Karpas-422 (cell line): ENCODE measurements at places on chromosomes 3 and 15.

DNA sequence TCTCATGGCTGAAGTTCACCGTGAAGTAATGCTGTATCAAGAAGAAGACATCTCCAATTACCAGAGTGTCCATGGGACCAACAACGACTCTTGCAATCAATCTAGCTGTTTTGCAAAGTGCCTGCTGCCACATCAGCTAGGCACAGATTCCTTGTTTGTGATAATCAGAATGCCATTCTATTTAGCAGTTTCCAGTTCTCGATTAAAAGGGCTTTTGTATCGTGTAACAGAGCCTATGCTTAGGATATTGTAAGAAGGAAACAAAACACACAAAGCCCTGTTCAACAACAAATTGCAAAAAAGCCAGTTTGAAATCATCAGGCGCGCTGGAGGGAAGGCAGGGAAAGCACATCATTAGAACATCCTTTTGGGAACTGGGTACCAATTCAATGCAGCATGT lies 26.1 kb downstream of the RASGRF1 start:
- no peak for DNase-seq

DNA sequence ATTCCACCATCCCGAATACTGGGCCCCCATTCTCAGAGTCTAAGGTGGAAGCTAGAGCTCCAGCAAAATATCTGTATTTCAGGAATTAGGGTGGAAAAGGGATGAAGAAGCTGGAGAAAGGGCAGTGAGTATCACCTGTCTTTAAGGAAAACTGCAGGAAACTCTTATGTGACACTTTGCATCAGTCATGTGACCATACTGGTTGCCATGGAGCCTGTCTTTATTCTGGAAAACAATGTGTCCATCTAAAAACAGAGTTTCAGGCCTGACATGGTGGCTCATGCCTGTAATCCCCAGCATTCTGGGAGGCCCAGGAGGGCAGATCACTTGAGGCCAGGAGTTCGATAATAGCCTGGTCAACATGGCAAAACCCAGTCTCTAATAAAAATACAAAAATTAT lies 52.9 kb upstream of the FSIP1 start:
- DNase-seq: no peak

DNA sequence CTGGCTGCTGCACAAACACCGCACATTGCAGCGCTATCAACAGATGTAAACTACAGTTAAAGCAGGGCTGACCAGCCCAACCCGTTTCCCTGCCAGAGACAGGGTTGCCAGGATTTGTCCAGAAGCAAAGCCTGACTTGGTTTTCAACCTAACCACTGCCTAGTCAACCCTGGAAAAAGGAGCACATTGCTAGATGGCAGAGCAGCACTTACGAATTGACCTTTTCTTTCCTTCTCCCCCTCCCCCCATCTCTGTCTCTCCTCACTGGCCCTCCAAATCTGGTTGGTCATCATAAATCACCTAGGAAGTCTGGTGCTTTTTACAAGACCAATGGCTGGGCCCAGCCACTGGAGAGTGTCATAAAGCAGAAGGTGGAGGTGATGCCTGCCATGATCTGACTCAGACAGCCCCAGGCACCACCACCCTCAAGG lies 51.3 kb downstream of the ABCC5 start:
- no peak for DNase-seq

- DNase-seq: no peak
Measured at GRCh38 chr3:152011812-152012735, 138.6 kb downstream of the SUCNR1 start.

GRCh38 chr3:194861375-194861774 lies 175.7 kb downstream of the FAM43A start:
- peak; percentile 57 for DNase-seq

- DNase-seq: no peak
Measured at GRCh38 chr15:96333131-96334016, 2.9 kb downstream of the NR2F2 start.

GRCh38 chr3:50450209-50450921 lies 53.1 kb downstream of the CACNA2D2 start:
- DNase-seq: no peak

DNA sequence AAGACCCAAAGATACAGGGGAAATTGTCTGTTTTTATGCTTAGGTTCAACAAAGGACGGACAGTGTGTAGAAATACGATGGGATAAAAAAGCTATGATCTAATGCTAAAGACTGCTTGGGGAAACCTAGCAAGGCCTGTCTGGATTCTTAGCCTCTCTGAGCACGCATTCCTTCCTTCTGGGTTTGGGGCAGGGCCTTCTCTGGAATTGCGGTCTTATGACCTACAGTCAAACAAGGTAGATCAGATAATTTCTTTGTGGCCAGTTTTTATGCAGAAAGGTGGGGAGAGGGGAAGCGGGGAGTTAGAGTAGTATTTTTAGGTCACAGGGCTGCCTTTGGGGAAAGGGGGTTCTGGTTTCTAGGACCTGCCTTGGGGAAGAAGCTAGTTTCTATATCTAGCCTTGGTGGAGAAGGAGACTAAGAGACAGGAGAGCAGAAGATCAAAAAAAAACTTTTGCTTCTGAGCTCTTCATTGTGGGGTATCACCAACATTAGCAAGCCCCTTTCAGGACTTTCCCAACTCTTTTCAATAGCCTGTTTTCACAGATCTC lies 39.1 kb upstream of the LIPC start:
- DNase-seq: no peak

- peak; percentile 69 for DNase-seq
Measured at GRCh38 chr3:71511446-71511845, 72.1 kb downstream of the FOXP1 start.

- DNase-seq: peak; percentile 45
Measured at GRCh38 chr15:60396958-60397771, 621 bp downstream of the ANXA2 start.

DNA sequence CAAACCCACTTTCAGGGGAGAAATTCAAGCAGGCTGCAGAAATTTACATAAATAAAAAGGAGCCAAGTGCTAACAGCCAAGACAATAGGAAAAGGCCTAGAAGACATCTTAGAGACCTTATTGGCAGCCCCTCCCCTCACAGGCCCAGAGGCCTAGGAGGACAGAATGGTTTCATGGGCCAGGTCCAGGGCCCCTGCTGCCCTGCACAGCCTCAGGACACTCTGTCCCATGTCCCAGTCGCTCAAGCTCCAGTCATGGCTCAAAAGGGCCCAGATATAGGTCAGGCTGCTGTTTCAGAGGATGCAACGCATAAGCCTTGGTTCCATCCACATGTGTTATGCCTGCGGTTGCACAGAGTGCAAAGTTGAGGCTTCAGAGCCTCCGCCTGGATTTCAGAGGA lies 55.8 kb downstream of the SLC41A3 start:
- no peak for DNase-seq

DNA sequence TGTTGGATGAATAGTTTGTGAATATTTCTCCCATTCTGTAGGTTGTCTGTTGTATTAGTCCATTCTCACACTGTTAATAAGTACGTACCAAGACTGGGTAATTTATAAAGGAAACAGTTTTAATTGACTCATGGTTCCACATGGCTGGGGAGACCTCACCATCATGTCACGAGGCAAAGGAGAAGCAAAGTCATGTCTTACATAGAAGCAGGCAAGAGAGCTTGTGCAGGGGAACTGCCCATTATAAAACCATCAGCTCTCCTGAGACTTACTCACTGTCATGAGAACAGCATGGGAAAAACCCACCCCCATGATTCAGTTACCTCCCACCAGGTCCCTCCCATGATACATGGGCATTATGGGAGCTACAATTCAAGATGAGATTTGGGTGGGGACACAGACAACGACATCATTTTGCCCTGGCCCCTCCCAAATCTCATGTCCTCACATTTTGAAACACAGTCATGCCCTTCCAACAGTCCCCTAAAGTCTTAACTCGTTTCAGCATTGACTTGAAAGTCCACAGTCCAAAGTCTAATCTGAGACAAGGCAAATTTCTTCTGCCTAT lies 133.2 kb downstream of the LMLN start:
- no peak for DNase-seq

- DNase-seq: peak; percentile 73
Measured at GRCh38 chr3:10693457-10693856, 122.6 kb upstream of the SLC6A11 start.

DNA sequence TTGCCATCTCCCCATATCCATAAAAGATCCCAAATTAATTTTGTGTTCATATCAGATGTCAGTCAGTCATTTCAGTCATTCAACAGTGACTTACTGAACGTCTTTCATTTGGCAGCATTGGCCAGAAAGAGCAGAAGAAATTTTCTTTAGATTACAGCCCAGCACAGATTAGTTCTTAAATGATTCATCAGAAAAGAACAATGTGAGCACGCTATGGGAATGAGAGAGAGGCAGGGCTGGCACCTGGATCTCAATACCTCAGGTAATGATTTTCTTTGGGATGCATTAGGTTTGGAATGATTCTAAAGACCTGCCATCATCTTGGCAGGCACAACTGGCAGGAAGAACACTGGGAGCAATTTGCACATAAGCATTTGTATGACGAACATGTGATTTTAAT lies 41.6 kb downstream of the FBN1 start:
- no peak for DNase-seq

DNA sequence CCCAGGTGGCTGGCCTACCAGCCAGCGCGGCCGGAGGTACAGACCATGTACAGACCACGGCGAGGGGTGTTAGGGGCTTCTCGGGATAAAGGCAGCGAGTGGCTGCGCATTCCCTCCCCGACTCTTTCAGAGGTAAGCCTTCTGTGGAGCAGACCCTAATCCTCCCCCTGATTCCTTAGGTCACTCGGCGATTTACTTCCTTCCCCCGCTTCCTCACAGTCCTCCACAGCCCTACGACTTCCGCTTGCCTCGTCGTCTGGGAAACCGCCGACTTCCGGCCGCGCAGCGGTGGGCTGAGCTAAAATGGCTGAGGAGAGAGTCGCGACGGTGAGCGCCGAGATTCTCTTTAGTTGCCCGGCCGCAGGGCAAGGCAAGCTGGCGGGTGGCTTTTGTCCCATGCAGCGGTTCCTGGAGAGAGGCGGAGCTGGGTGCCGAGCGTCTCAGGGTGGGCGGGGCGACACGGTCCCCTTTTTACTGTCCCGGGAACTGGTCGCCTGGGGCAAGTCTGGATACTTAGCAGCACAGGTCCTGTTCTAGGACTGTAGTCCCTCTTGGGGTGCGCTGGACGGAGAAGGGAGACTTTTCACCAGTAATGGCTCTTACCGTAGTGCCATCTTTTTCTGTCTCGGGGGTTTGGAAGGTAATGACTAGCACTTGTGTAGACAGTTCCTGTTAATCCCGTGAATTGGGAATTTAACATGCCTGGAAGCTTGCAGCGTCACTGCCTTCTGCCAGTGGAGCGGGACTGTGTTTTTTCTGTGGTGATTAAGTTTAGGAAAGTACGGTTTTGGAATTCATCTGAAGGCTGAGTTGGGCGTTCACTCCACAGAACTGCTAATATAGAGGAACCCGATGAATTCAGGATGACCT lies at the start of the genes BBS4 and HIGD2B:
TSS of gene BBS4 (plus strand) at position 283 of the 870 bp plus-strand sequence. CDS start at position 304, 21 bp downstream.
TSS of gene HIGD2B (minus strand) at position 258 of the 870 bp plus-strand sequence. CDS start 9,808 bp downstream, outside the sequence.
- DNase-seq: peak; percentile 97

- DNase-seq: no peak
Measured at GRCh38 chr3:195892105-195893043, 16.0 kb downstream of the TNK2 start.

- no peak for DNase-seq
Measured at GRCh38 chr3:95752199-95752598, 1062.2 kb upstream of the EPHA6 start.

DNA sequence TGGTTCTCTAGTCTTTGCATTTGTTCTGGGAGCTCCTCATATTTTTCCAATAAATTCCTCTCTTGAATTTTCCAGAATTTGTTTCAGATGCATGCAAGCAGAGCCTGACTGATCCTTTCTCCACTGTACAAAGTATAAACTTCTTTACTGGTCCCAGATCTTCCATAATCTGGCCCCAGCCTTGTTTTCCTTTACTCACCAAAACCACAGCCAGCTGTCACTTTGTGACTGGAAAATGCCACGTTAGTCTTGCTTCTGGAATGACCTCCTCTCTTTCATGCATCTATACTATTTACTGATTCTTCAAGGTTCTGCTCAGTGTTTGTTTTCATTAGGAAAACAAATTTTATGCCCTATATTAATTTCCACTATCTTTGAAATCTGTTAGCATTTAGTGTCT lies 60.4 kb upstream of the SPPL2A start:
- DNase-seq: no peak

GRCh38 chr15:63238796-63239195 lies 38.6 kb upstream of the APH1B start:
- DNase-seq: no peak

DNA sequence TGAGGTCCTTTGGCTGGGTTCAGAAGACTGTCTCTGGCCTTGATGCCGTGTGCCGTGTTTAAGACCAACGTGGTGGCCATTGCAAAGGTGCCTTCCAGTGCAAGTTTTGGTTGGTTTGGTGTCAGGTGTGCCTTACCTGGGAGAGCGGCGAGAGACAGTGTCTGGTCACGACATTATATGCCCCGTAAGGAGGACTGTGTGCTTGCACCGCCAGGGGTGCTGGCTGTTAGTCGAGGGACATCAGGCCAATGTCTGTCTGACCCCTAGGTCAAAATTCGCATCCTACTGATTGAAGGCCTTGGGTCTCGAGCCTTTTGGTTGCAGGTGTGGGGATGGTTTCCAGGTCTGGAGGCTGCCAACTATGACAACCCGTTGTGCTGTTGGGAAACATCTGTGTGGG lies 111.9 kb downstream of the SNRPN start:
- DNase-seq: no peak

- DNase-seq: no peak
Measured at GRCh38 chr3:171256445-171257250, 203.6 kb downstream of the TNIK start.

GRCh38 chr3:3154879-3155610 lies 24.4 kb downstream of the CRBN start:
- DNase-seq: no peak

GRCh38 chr3:139930211-139930610 lies 4.8 kb upstream of the CLSTN2 start:
- no peak for DNase-seq

- DNase-seq: no peak
Measured at GRCh38 chr3:169478566-169479313, 184.8 kb downstream of the MECOM start.
